Endothelial cell of coronary artery (primary cell): ENCODE measurements at places on chromosomes 5 and 9. TPM values are rescaled to one million over a fixed set of nuclear protein-coding genes. Genes with fewer than 3 reads are reported as not detected.

TMEFF1 gene
- total RNA-seq: 3.6 and 6.4 TPM in 2 replicates

FABP6 gene
- not detected in 2 replicates for total RNA-seq

FOXD4L4 gene
- total RNA-seq: 0.09 TPM in 2 replicates

SEMA6A gene
- total RNA-seq: 0.47 and 0.54 TPM in 2 replicates

STPG3 gene
- total RNA-seq: not detected in 2 replicates

LRRC70 gene
- 18.0 and 33.4 TPM in 2 replicates for total RNA-seq

CCIN gene
- 1.9 and 4.4 TPM in 2 replicates for total RNA-seq

CTNND2 gene
- not detected in 2 replicates for total RNA-seq

ZFR gene
- 60.0 and 77.0 TPM in 2 replicates for total RNA-seq

CAMK2A gene
- total RNA-seq: not detected in 2 replicates

PRSS3 gene
- total RNA-seq: 16.2 and 53.4 TPM in 2 replicates

GCNT4 gene
- 0.09 and 0.56 TPM in 2 replicates for total RNA-seq

NME5 gene
- total RNA-seq: 1.2 and 1.5 TPM in 2 replicates

CDO1 gene
- total RNA-seq: 1.0 and 2.0 TPM in 2 replicates

CNTNAP3B gene
- total RNA-seq: 64.3 and 128 TPM in 2 replicates

ARHGEF28 gene
- total RNA-seq: 73.1 and 106 TPM in 2 replicates

PAEP gene
- not detected in 2 replicates for total RNA-seq

KCNMB1 gene
- total RNA-seq: 0.54 and 0.66 TPM in 2 replicates

CER1 gene
- not detected in 2 replicates for total RNA-seq

NTNG2 gene
- 0.28 and 0.54 TPM in 2 replicates for total RNA-seq

GZMA gene
- 0.54 TPM in 1 of 2 replicates, not detected in the other for total RNA-seq

PCDHB11 gene
- total RNA-seq: 0.38 and 0.99 TPM in 2 replicates

ASPN gene
- 1.8 TPM in 1 of 2 replicates, not detected in the other for total RNA-seq

GNA14 gene
- total RNA-seq: 1.3 and 2.4 TPM in 2 replicates

CD14 gene
- 0.09 and 2.2 TPM in 2 replicates for total RNA-seq

PCDHGA6 gene
- total RNA-seq: 2.2 and 2.8 TPM in 2 replicates

TTC39B gene
- 1.9 and 3.6 TPM in 2 replicates for total RNA-seq

OCLN gene
- total RNA-seq: 3.4 and 4.1 TPM in 2 replicates

NUTM2F gene
- total RNA-seq: not detected in 2 replicates

IQGAP2 gene
- 3.4 and 6.6 TPM in 2 replicates for total RNA-seq

PCAT7 gene
- total RNA-seq: not detected in 2 replicates

OR2S2 gene
- total RNA-seq: not detected in 2 replicates

GFI1B gene
- total RNA-seq: not detected in 2 replicates

PTAR1 gene
- 39.6 and 57.8 TPM in 2 replicates for total RNA-seq

IFNA21 gene
- total RNA-seq: not detected in 2 replicates

MSX2 gene
- 0.09 and 0.28 TPM in 2 replicates for total RNA-seq

LRRC19 gene
- not detected in 2 replicates for total RNA-seq

FGD3 gene
- total RNA-seq: not detected in 2 replicates

IL31RA gene
- under 0.01 and 0.27 TPM in 2 replicates for total RNA-seq

ACSL6 gene
- total RNA-seq: 0.47 TPM in 1 of 2 replicates, not detected in the other

TMEM215 gene
- total RNA-seq: not detected in 2 replicates

SPINK13 gene
- not detected in 2 replicates for total RNA-seq

SLC34A3 gene
- not detected in 2 replicates for total RNA-seq

OBP2B gene
- not detected in 2 replicates for total RNA-seq

FIBCD1 gene
- 0.09 and 0.19 TPM in 2 replicates for total RNA-seq

TERT gene
- not detected in 2 replicates for total RNA-seq

KCNIP1 gene
- not detected in 2 replicates for total RNA-seq

CYLC2 gene
- total RNA-seq: not detected in 2 replicates
